Activated CD4-positive, alpha-beta T cell treated with anti-CD3 and anti-CD28 coated beads, Interleukin-2, amount 10 ng/mL, durations not matched to agents 24 days and 14 days (primary cell): ENCODE measurements at places on chromosomes 7 and 10. TPM values are rescaled to one million over a fixed set of nuclear protein-coding genes. Genes with fewer than 3 reads are reported as not detected.

LIPF gene
- not detected in 2 replicates for total RNA-seq

TSPAN12 gene
- total RNA-seq = not detected in 2 replicates

SYT15 gene
- 1.3 and 1.8 TPM in 2 replicates for total RNA-seq

RASSF4 gene
- total RNA-seq = 1.3 and 1.5 TPM in 2 replicates

CALCR gene
- not detected in 2 replicates for total RNA-seq

ACSL5 gene
- total RNA-seq = 42.8 and 48.6 TPM in 2 replicates

SCIN gene
- not detected in 2 replicates for total RNA-seq

CAMK2B gene
- 1.3 and 1.6 TPM in 2 replicates for total RNA-seq

PITX3 gene
- 0.54 and 0.86 TPM in 2 replicates for total RNA-seq

DPYSL4 gene
- total RNA-seq = 32.5 TPM in 2 replicates

PPP1R9A gene
- total RNA-seq = not detected in 2 replicates

VWDE gene
- total RNA-seq = 1.8 and 1.9 TPM in 2 replicates

AGAP4 gene
- 20.8 and 21.0 TPM in 2 replicates for total RNA-seq
